ENCODE measurements at places on chromosomes 1 and 21. TPM values are rescaled to one million over a fixed set of nuclear protein-coding genes. Genes with fewer than 3 reads are reported as not detected.

Gene CD1B
- not detected for total RNA-seq

Gene CD5L
- total RNA-seq: not detected

Gene CD244
- not detected for total RNA-seq

Gene RGS5
- 8.7 TPM for total RNA-seq

Gene CTSS
- total RNA-seq: 1.1 TPM
